ENCODE measurements at places on chromosomes 11 and 22.

GRCh38 chr11:69911310-69912160, 92.3 kb upstream of the FGF3 start:
- peaks cover 24% of the 10 kb centered on the region for H3K27me3 ChIP-seq
- H3K4me3 ChIP-seq = no peak overlapping the region
- H3K36me3 ChIP-seq = no peaks in the 10 kb centered on the region
- peak; percentile 3 for DNase-seq
- H3K4me1 ChIP-seq = peaks cover 19% of the 10 kb centered on the region

GRCh38 chr11:10920875-10921274, 63.0 kb upstream of the ZBED5 start:
- peaks cover 12% of the 10 kb centered on the region for H3K36me3 ChIP-seq
- no peak overlapping the region for H3K4me3 ChIP-seq
- DNase-seq = no peak
- H3K4me1 ChIP-seq = no peaks in the 10 kb centered on the region

DNA sequence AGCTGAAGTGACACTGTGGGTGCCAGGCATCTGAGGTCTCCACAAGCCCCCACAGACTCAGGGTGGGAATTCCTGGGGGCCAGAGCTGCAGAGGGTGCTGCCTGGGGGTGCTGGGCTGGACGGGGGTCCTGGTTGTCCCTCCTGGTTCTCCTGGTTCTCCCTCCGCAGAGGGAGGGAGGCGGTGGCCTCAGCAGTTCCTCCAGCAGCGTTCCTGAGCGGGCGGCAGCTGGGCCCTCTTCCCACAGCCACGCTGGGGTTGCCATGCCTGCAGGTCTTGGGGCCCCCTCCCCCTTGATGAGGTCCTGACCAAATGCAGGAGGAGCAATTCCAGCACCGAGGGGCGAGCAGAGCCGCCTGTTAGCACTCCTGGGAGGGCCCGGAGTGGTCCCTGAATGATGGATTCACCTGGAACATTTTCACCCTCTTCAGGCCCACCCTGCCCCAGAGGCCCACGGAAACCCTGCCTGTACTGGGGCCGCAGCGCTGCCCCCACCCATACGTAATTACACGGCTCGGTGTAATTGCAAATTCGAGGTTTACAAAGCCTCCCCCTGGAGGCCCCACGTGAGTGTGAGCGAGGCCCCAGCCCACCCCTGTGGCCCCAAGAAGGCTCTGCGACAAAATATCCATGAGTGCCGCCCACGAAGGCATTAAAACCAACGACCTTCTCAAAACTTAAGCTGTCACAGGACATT, 635 bp downstream of the C11orf21 start:
- DNase-seq = no peak
- peaks cover 24% of the 10 kb centered on the region for H3K4me1 ChIP-seq
- no peak overlapping the region for H3K27ac ChIP-seq
- H3K4me3 ChIP-seq = no peak overlapping the region

GRCh38 chr11:6203327-6203726, 2.0 kb upstream of the C11orf42 start:
- no peaks in the 10 kb centered on the region for H3K27me3 ChIP-seq
- no peak overlapping the region for H3K27ac ChIP-seq
- H3K4me1 ChIP-seq = peaks cover 5% of the 10 kb centered on the region
- no peaks in the 10 kb centered on the region for H3K36me3 ChIP-seq

DNA sequence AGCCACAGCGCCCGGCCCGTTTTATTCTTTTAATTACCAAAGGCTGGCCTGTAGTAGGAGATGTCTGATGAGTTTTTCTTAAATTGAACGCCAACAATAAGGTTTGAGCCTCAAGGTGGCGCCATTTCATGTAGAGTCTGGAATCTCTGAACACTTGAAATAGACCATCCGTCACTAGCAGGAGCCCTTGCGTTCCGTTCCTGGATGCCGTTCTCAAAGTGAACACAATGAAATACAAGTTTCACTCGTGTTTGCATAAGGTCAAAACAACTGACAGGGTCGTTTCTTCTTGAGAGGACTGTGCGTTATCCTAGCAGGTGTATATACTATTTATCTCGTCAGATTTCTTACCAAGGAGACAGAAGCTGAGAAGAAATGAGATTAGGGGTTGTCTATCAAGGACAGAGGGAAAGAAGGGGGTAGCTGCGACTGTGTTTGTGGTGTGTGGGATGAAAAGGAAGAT, 18.7 kb upstream of the SCGB1D1 start:
- peak; percentile 84 for DNase-seq
- peaks cover 5% of the 10 kb centered on the region for H3K4me1 ChIP-seq
- H3K27me3 ChIP-seq = peaks cover 62% of the 10 kb centered on the region
- H3K4me3 ChIP-seq = peak overlapping the region; percentile 11
- H3K36me3 ChIP-seq = no peaks in the 10 kb centered on the region
- H3K27ac ChIP-seq = no peak overlapping the region

DNA sequence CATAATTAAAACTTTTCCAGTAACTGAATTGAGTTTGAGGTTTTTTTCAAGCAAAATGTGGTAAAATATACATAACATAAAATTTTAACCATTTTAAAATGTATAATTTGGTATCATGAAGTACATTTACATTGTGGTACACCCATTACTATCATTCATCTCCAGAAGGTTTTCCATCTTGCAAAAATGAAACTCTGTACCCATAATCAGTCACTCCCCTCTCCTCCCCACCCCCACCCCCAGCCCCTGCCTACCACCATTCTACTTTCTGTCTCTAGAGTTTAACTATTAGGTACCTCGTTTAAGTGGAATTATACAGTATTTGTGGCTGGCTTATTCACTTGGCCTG, 63.7 kb downstream of the MICAL2 start:
- H3K27me3 ChIP-seq = peaks cover 7% of the 10 kb centered on the region
- DNase-seq = no peak
- H3K4me3 ChIP-seq = no peak overlapping the region

GRCh38 chr22:36227396-36227795, 11.9 kb downstream of the APOL2 start:
- H3K27ac ChIP-seq = no peak overlapping the region
- H3K4me3 ChIP-seq = no peak overlapping the region
- DNase-seq = no peak
- peaks cover 9% of the 10 kb centered on the region for H3K36me3 ChIP-seq
- H3K27me3 ChIP-seq = peaks cover 14% of the 10 kb centered on the region

DNA sequence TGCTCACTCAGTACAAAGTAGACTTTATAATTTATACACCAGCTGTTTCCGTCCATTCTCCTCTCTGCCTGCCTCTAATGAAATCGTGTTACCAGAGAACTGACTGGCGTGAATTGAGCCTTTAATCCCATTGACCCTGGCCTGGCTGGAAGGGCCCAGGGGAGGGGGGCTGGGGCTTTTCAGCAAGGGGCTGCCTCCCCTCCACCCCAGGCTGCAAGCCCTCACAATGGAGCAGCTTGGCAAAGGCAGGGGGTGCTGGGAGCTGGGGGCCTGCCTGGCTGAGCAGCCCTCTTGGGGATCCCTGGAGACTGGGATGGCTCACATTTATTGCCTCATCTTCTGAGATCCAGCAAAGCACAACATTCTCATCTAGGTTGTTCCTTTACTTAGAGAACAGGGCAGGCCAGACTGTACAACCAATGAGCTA, 25.8 kb upstream of the LMO1 start:
- H3K4me1 ChIP-seq = peaks cover 60% of the 10 kb centered on the region
- H3K27ac ChIP-seq = peak overlapping the region; percentile 96
- peak overlapping the region; percentile 44 for H3K4me3 ChIP-seq
- H3K27me3 ChIP-seq = peaks cover 16% of the 10 kb centered on the region

GRCh38 chr22:28973352-28973751, 88.3 kb downstream of the C22orf31 start:
- H3K36me3 ChIP-seq = peaks cover 48% of the 10 kb centered on the region
- no peak overlapping the region for H3K4me3 ChIP-seq
- no peak overlapping the region for H3K27ac ChIP-seq
- no peak for DNase-seq
- peaks cover 41% of the 10 kb centered on the region for H3K4me1 ChIP-seq
- no peaks in the 10 kb centered on the region for H3K27me3 ChIP-seq

DNA sequence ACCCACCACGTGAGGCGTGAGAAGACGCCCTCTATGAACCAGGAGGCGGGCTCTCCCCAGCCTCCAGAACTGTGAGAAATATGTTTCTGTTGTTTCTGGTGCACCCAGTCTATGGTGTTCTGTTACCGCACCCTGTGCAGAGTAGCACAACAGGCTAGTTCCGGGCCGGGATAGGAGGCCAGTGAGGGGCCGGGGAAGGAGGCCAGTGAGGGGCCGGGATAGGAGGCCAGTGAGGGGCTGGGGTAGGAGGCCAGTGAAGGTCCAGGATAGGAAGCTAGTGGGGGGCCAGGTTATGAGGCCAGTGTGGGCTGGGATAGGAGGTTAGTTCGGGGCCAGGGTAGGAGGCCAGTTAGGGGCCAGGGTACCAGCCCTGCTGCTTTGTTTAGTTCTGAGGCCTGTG, 204.6 kb downstream of the BARX2 start:
- peaks cover 10% of the 10 kb centered on the region for H3K4me1 ChIP-seq
- no peaks in the 10 kb centered on the region for H3K36me3 ChIP-seq
- no peak for DNase-seq
- H3K4me3 ChIP-seq = no peak overlapping the region

- H3K4me1 ChIP-seq = peaks cover 32% of the 10 kb centered on the region
- H3K27ac ChIP-seq = peak within 1 kb of the TSS; percentile 99
- peaks cover 13% of the 10 kb centered on the region for H3K36me3 ChIP-seq
- H3K27me3 ChIP-seq = no peaks in the 10 kb centered on the region
Measured at GRCh38 chr11:57761301-57762234, at the start of gene CTNND1. Gene CTNND1 (plus strand): TSS chr11:57761802. CDS start chr11:57791479, 29,677 bp downstream.

- peak overlapping the region; percentile 48 for H3K27ac ChIP-seq
- peak overlapping the region; percentile 45 for H3K4me3 ChIP-seq
- H3K4me1 ChIP-seq = peaks cover 58% of the 10 kb centered on the region
- peaks cover 3% of the 10 kb centered on the region for H3K27me3 ChIP-seq
Measured at GRCh38 chr11:8356721-8357504, 93.2 kb upstream of the LMO1 start.

DNA sequence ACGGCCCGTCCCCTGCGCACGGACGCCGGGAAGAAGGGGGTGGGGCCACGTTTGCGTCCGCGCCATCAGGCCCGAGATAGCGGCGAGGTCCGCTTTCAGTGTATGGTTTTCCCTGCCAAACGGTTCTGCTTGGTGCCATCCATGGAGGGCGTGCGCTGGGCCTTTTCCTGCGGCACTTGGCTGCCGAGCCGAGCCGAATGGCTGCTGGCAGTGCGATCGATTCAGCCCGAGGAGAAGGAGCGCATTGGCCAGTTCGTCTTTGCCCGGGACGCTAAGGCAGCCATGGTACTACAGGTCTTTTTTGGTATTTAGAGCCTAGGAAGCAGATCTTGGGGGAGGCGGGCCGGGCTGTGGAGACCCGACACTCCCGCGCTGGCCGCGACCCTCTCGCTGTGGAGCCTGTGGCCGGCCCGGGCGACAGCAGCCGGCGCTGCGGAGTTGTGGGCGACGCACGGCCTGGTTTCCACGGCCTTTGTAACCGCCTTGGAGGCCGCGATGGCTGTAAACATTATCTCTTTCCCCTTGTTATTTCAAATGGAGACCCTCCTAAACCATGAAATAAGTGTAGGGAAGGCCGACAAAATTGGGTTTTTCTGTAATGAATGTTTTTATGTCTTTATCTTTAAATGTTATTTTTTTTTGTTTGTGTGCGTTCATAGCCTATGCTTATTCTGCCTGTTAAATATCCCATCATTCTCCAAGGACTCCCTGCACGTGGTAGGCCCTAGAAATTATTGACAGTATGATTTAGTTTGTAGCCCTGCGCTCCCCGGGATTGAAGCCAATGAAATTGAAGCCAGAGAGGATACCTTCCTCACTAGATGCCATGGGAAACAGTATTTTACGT, at the start of gene AASDHPPT:
AASDHPPT (plus strand) TSS at position 54 of the 847 bp plus-strand sequence; CDS start at position 103, 49 bp downstream.
- peaks cover 57% of the 10 kb centered on the region for H3K4me1 ChIP-seq
- H3K36me3 ChIP-seq = peaks cover 36% of the 10 kb centered on the region
- DNase-seq = peak; percentile 68
- peak within 1 kb of the TSS; percentile 93 for H3K4me3 ChIP-seq
- peak within 1 kb of the TSS; percentile 100 for H3K27ac ChIP-seq

DNA sequence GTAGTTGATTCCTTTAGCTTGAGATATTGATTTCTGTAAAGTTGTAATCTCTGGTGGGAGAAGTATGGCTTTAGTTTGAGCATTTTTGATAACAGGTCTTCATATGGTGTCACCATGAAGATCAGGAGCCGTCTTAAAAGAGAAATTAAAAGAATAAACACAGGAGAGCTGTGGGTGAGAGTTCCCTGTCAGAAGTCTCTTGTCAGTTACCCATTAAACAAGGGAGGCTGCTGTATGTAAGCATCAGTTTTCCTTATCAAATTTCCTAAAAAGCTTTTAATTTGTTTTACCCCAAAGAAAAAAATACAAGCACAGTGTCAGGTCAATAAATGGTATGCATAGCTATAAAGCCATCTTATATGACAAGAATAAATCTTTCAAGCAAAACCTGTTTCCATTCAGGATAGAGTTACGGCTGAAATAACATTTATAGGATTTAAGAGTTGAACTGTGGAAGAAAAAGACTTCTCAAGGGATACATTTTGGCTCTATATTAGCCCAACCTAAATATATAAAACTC, 767.5 kb downstream of the JRKL start:
- no peak for DNase-seq
- no peak overlapping the region for H3K4me3 ChIP-seq
- H3K27me3 ChIP-seq = peaks cover 3% of the 10 kb centered on the region
- H3K4me1 ChIP-seq = peaks cover 33% of the 10 kb centered on the region
- no peaks in the 10 kb centered on the region for H3K36me3 ChIP-seq

DNA sequence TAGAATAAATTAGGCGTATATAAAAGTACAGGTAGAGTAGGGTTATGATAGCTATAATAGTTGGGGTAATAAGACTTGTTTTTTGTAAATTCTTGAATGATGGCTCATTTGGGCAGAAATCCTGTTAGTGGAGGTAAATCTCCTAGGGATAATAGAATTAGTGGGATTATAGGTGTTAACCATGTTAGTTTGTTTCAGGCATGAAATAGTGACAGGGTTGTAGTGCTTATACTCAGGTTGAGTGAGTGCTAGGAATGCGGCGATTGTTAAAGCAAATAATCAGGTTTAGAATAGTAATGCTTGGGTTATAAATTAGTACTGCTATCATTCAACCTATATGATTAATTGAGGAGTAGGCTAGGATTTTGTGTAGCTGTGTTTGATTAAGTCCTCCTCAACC, 297.1 kb downstream of the DYNC2H1 start:
- H3K27me3 ChIP-seq = no peaks in the 10 kb centered on the region
- peaks cover 5% of the 10 kb centered on the region for H3K36me3 ChIP-seq

- no peak overlapping the region for H3K27ac ChIP-seq
- peaks cover 13% of the 10 kb centered on the region for H3K27me3 ChIP-seq
- peaks cover 5% of the 10 kb centered on the region for H3K36me3 ChIP-seq
- peaks cover 22% of the 10 kb centered on the region for H3K4me1 ChIP-seq
- no peak overlapping the region for H3K4me3 ChIP-seq
Measured at GRCh38 chr11:66569076-66569475, 670 bp upstream of the CTSF start.

DNA sequence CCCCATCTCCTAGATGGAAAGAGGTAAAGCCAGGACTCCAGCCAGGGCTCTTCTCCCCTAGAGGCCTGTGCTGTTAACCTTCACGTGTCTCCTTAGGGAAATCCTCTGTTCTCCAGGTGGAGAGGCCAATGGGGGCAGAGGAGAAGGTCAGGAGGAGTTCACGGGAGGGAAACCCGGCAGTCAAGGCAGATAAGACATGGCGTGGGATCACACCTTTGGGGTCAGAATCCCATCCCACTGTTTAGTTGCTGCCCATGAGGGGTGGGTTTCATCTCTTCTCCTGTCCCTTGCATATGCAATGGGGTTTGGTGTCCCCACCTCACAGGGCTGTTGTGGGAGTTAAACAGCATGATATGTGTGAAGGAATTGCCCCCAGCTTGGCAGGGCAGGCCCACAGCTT, 469.7 kb downstream of the TBC1D22A start:
- H3K36me3 ChIP-seq = no peaks in the 10 kb centered on the region
- H3K27ac ChIP-seq = no peak overlapping the region
- H3K27me3 ChIP-seq = no peaks in the 10 kb centered on the region
- DNase-seq = no peak

- no peak overlapping the region for H3K27ac ChIP-seq
- no peaks in the 10 kb centered on the region for H3K36me3 ChIP-seq
- peak overlapping the region; percentile 94 for H3K4me3 ChIP-seq
- DNase-seq = no peak
- H3K4me1 ChIP-seq = peaks cover 46% of the 10 kb centered on the region
Measured at GRCh38 chr11:59756558-59756840, 1.3 kb downstream of the STX3 start.

Measured in nephron progenitor cell (in vitro differentiated cells).